ENCODE measurements at places on chromosomes 16 and 17.

DNA sequence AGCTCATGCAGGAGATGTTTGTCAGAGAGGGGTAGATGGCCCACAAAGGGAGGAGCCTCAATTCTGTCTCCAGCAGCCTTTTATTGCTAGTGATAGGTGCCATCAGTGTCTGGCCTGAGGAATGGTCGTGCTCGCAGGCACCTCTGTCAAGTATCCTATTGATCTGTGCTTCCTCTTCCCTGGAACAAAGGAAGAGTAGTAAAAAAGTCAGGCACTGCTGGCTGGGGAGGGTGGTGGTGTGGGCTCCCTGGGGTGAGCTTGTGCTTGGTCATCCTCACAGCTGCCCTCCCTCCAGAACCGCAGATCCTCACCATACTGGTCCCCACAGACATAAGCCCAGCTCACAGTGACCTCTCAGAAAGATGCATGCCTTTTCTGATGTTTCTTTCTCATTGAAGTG is 15.0 kb upstream of the SALL1 start:
- no peak for DNase-seq

- no peak for DNase-seq
Observed at GRCh38 chr16:52512297-52512987, 34.5 kb downstream of the TOX3 start.

DNA sequence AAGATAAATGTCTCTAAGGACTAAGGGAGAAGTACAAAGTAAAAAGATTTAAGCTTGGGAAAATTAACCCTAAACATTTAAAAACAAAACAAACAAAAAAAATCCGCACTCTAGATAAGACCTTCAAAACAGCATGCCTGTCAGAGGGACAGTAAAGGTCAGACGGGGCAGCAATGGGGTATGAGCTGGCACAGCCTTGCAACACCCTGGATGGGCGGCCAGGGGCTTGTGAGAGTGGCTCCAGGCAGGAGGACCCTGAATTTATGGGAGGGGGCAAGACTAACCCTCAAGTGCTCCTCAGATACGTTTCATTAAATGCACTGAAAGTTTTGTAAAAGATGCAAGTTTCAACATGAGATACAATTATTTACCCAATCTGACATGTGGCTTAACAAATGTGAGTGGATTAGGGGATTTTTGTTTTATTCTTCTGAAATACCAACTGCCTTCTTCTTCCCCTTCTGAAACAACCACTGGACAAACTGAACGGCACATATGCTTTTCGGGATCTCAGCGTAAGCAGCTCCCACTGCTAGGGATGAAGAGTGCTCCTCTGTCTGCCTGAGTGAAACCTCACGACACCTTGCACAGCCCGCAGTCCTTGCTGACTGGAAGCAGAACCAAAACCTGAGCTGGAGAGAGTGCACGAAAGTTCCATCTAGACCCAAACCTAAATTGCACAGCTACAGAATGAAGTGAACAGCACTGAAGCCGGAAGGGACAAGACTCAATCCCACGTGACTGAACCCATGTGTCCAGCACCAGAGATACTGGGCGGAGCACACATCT is 128.4 kb downstream of the ANKRD11 start:
- no peak for DNase-seq

DNA sequence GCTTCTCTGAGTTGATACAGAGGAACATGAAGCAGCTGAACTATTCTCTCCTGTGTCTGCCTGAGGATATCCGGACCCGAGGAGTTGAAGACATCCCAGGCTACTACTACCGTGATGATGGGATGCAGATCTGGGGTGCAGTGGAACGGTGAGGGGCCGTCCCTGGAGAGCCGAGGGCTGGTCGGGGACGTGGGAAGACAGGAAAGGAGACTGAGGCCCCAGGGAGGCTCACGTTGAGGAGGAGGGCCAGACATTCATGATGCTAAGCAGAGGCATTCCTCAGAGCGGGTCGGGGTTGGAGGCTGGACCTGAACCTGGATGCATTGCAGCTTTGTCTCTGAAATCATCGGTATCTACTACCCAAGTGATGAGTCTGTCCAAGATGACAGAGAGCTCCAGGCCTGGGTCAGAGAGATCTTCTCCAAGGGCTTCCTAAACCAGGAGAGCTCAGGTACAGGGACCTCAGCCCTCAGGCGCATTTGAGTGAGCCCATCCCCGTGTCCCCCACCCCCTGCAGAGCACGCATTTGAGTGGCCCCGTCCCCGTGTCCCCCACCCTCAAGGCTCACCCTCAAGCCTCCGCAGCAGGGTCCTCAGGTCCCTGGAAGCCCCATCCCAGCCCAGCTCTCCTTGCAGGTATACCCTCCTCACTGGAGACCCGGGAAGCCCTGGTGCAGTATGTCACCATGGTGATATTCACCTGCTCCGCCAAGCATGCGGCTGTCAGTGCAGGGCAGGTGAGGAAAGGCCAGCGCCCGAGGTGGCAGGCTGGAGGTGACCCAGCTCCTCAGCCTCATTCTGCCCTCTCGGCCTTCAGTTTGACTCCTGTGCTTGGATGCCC is 8.3 kb downstream of the ALOX15B start:
- no peak for DNase-seq

- no peak for DNase-seq
Observed at GRCh38 chr17:6710317-6710716, 2.9 kb downstream of the SLC13A5 start.

DNA sequence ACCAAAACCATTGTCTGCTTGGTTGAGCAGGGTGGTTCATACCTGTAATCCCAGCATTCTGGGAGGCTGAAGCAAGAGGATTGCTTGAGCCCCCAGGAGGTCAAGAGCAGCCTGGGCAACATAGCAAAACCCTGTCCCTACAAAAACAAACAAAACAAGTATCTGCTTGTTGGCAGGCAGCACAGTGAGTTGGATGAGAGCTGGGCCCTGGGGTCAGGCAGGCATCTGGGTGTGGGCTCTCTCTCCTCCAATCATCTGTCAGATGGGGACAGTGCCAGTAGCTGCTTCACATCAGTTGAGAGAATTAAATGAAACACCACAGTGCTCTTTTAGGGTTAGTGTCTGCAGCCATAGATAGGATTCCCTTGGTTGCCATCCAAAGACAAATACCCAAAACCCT is 5.8 kb downstream of the ARMC7 start:
- no peak for DNase-seq

- DNase-seq = peak; percentile 50
Observed at GRCh38 chr17:72122010-72122764, 1.4 kb downstream of the SOX9 start.

All from H4 (cell line).